IMR-90 (cell line): ENCODE measurements at places on chromosomes 5 and 9.

GRCh38 chr5:75837258-75837841 lies 120.1 kb upstream of the POC5 start:
- no peaks in the 10 kb centered on the region for H3K4me1 ChIP-seq
- no peak for DNase-seq
- no peak overlapping the region for H3K4me3 ChIP-seq
- no peak overlapping the region for H3K27ac ChIP-seq

DNA sequence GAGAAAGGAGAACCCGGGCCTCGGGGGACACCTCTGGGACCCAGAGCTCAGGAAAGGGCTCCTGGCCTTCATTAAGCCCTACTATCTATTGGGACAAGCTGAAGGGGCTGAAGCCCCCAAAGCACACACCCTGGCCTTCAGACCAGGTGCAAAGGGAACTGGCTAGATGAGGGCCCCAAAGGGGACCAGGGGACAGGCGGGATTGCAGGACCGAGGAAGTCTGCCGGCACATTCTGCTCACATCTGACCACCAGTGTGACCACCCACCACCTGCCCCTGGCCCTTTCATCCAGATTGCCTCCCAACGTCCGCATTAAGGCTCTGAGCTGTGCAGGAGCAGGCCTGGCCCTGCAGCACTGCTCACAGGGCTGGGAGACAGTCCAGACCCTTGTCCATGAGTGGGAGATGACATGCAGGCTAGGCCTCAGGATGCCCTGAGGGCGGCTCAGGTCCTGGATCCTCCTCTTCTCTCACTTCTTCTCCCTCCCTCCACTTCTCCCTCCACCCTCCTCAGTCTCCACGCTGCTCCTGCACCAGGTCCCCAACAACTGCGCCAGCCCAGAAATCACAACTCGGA lies 19.2 kb downstream of the PSD2 start:
- DNase-seq: no peak
- no peaks in the 10 kb centered on the region for H3K4me1 ChIP-seq
- no peaks in the 10 kb centered on the region for H3K36me3 ChIP-seq
- no peak overlapping the region for H3K27ac ChIP-seq
- no peak overlapping the region for H3K4me3 ChIP-seq

DNA sequence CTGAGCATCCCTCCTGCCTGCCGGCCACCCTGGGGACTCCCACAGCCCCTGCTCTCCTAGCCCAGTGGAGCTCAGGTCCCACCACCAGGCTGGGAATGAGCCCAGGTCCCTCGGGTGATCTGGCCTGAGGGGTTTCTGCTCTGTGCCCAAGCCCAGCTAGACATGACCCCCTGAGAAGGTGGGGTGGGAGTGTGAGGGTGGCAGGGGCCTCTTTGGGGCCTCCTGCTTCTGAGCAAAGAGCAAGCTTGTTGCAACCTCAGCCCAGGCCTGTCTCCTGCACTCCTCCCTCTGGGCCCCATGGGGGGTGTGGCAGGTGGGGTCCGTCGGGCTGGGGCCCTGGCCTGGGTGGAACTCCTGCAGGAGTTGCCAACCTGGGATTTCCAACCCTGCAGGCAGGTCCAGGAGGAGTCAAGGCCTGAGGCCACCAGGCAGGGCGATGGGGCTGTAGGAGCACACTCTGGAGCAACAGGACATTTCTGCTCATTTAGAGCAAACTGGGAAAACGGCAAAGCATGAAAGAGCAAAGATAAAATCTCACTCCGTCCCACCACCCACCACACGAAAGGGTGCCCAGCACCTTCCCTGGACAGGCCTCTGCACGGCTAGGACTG lies 11.4 kb upstream of the NRARP start:
- DNase-seq: no peak
- 0 out of 2 replicates have a peak, but pooled peaks cover 2% of the 10 kb centered on the region for H3K4me1 ChIP-seq
- H3K27ac ChIP-seq: no peak overlapping the region
- no peaks in the 10 kb centered on the region; the same call in 1 of the 2 replicates for H3K27me3 ChIP-seq
- H3K36me3 ChIP-seq: no peaks in the 10 kb centered on the region

DNA sequence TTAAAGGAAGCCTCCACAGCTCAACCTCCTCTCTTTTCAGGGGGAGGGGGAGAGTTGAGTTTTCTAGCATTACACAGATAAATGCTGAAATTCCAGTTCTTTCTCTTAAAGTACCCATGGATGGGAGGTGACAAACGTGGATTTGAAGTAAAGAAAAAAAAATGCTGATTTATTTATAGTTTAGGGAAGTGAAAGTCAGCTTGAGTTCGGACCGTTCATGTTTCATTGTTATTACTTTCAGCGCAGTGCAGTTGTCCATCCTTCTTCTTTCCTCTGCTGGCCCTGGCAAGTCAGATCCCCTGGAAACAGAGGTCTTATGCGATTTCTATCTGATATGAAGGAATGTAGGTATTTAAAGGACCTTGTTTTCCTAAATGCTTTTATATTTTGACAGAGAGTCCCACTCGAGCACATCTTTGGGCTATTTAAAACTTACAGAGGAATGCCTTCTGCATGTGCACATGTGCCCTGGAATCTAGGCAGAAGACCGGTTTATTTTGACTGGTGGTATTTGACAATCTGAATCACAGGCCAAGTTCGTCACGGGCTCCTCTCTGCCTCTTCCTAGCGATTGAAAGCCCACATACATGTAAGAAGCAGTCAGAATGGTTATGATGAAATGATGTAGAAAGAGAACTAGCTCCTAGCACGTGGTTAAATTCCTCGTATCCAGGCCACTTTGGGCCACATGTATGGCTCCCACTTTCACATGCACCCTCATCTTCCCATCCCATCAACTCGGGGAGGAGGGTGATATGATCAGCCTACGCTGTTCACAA lies 385.2 kb upstream of the KLF4 start:
- H3K27me3 ChIP-seq: no peaks in the 10 kb centered on the region; the same call in 1 of the 2 replicates
- H3K4me1 ChIP-seq: no peaks in the 10 kb centered on the region
- no peak overlapping the region for H3K4me3 ChIP-seq
- H3K27ac ChIP-seq: no peak overlapping the region
- H3K36me3 ChIP-seq: no peaks in the 10 kb centered on the region

- H3K27ac ChIP-seq: no peak overlapping the region
- no peaks in the 10 kb centered on the region for H3K4me1 ChIP-seq
- no peak for DNase-seq
Measured at GRCh38 chr5:126490167-126490940, 67.1 kb downstream of the GRAMD2B start.

GRCh38 chr5:134125039-134126015 lies 10.8 kb downstream of the TCF7 start:
- peak; percentile 96 for DNase-seq
- no peak overlapping the region for H3K4me3 ChIP-seq
- H3K4me1 ChIP-seq: peaks cover 14% of the 10 kb centered on the region
- no peaks in the 10 kb centered on the region for H3K27me3 ChIP-seq
- H3K36me3 ChIP-seq: peaks cover 10% of the 10 kb centered on the region

- no peak for DNase-seq
- H3K4me3 ChIP-seq: no peak overlapping the region
- no peaks in the 10 kb centered on the region for H3K4me1 ChIP-seq
- peaks cover 12% of the 10 kb centered on the region for H3K27me3 ChIP-seq
Measured at GRCh38 chr9:20240498-20240897, 381.8 kb downstream of the MLLT3 start.

- no peaks in the 10 kb centered on the region for H3K4me1 ChIP-seq
- no peak overlapping the region for H3K27ac ChIP-seq
- DNase-seq: no peak
- H3K36me3 ChIP-seq: no peaks in the 10 kb centered on the region
- no peaks in the 10 kb centered on the region; the same call in 1 of the 2 replicates for H3K27me3 ChIP-seq
- H3K4me3 ChIP-seq: no peak overlapping the region
Measured at GRCh38 chr9:4415281-4415680, 75.0 kb upstream of the SLC1A1 start.

- DNase-seq: no peak
- no peaks in the 10 kb centered on the region for H3K36me3 ChIP-seq
- peaks cover 6% of the 10 kb centered on the region; the same call in 1 of the 2 replicates for H3K4me1 ChIP-seq
- H3K27ac ChIP-seq: no peak overlapping the region
- no peak overlapping the region for H3K4me3 ChIP-seq
Measured at GRCh38 chr5:33319151-33319550, 121.6 kb upstream of the TARS1 start.
